Activated T-cell treated with anti-CD3 and anti-CD28 coated beads, Interleukin-2, amount 50 U/mL, for 48 hours (primary cell): ENCODE measurements at places on chromosomes 4 and X.

DNA sequence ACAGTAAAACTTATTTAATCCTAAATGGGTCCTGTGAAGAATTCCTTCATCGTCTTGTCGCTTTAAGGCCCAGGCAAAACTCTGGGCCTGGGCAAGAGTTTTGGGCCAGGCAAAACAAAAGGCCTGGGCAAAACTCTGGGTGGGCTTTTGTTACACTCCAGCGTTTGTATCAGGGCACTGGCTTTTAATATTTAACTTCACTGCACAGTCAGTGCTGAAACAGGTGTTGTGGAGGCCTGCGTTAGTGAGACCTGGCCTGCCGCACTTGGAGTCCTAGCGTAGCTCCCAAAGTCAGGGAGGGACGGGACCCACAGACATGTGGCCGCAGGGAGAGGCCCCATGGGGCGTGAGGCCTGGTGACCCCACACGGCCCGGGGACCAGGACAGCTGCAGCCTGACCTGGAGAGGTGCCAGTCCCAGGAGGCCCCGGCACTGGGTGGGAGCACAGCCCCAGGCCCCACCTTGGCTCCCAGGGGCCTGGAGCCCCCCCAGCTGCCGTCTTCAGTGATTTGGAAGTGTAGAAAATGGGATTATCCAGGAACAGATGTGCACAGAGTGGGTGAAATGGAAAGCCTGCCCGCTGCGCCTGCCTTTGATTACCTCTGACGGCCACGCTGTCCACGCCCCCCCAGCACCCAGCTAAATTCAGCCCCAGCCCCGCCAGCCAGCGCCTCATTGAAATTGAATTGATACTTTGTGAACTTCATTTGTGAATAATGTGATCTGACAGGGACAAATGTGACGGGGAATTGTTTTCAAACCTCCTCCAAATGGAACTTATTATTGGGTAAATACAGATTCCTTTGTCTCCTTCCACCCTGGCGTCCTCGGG lies 132.9 kb upstream of the NKX1-1 start:
- DNase-seq = no peak

- DNase-seq = no peak
Measured at GRCh38 chr4:97073194-97073593, 1070.1 kb downstream of the STPG2 start.

DNA sequence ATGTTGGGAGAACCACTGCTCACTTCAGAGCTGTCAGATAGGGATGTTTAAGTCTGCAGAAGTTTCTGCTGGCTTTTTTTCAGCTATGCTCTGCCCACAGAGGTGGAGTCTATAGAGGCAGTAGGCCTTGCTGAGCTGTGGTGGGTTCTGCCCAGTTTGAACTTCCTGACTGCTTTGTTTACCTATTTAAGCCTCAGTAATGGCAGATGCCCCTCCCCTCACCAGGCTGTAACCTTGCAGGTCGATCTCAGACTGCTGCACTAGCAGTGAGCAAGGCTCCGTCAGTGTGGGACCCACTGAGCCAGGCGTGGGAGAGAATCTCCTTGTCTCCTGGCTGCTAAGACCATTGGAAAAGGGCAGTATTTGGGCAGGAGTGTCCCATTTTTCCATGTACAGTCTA lies 36.8 kb downstream of the AFM start:
- DNase-seq = no peak

GRCh38 chr4:80153874-80154544 lies 43.3 kb upstream of the PRDM8 start:
- DNase-seq = no peak

DNA sequence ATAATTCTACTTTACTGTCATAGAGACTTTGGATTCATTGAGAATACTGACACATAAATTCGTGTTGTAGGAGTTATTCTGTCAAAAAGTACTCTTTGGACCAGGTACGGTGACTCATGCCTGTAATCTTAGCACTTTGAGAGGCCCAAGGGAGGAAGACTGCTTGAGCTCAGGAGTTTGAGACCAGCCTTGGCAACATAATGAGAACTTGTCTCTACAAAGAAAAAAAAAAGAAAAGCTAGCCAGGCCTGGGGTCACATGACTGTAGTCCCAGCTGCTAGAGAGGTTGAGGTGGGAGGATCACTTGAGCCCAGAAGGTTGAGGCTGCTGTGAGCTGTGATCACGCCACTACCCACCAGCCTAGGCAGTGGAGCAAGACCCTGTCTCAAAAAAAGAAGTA lies 54.9 kb downstream of the WDR19 start:
- no peak for DNase-seq

DNA sequence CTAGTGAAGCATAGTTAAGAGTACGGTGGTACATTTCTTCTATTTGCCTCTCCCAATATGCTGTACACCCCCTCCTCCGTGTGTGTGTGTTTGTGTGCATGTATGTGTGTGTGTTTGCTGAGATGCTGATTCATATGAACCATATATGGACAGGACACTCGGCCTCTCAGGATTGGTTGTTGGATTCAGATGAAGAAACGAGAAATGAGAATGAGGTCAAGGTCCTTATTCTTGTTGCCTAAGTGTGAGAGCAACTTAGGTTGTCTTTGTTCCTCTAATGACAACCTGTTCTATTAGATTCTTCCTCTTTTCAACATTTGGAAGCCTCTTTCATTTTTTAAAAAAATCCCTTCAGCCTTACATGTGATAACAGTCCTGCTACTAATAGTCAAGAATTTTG lies 1387.6 kb downstream of the STIM2 start:
- no peak for DNase-seq
